ENCODE measurements at places on chromosomes 3 and 15.

DNA sequence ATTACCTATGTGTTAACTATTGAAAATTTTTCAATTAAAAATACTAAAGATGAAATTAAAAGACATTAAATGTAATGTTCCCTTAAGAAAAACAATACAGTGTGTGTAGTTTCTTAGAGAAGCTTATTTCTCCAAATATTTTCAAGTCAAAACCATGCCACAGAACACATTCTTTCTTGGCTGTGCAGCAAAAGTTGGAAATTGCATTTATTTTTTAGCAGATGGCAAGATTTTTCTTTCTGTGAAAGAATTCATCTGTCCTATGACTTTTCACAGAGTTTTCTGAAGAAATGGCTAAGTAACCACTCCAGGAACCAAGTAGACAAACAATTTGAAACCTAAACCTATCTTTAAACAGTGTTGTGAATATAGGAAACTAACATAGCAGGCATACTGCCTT lies 47.2 kb downstream of the IMPG2 start:
- DNase-seq = no peak

DNA sequence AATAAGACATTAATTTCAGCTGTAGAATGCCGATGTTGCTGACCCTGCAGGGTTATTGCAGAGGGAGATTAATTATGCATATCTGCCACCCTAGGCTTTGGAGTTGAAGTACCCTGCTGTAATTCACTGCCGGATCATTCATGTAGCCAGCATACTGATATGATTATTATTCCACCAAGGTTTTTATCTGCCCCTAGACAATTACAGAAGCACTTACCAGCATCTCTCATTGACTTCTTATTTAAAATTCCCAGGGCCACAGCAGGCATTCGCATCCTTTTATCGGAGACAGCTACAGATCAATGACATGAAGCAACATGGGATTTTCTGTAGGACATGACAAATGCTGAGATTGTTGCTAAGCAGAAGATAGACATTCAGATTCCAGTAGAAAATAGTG lies 31.3 kb downstream of the IL1RAP start:
- no peak for DNase-seq

DNA sequence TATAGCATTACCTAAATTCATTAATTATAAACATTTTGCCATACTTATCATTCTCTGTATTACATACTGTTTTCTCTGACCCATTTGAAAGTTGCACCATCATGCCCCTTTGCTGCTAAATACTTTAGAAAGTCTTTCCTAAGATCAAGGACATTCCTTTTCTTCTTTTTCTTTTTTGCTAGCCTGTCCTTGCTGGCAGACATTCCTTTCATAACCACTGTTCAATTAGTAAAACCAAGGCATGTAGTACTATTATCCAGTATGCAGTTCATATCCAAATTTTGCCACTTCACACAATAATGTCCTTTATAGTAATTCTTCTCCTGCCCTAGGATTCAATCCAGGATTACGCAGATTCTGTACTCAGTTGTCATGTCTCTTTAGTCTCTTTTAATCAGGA lies 321.0 kb upstream of the C2CD4B start:
- DNase-seq = no peak

DNA sequence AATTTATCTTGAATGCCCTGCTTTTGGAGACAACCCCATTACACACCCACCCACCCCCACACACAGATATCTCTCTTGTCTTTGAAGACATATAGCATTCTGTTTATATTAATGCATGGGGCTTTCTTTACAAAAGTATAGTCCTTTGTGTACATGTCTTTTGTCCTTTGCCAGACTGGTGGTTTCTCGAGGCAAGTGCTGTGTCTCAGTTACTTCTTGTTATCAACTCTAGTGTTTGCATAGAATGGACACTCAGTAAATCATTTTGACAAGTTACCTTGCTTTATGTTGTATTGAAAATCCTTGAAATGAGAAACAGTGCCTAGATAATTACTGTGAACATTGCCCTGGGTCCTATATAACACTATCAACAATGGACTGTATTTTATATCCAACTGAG lies 33.9 kb downstream of the KBTBD8 start:
- DNase-seq = no peak

- DNase-seq = no peak
Measured at GRCh38 chr3:65635657-65636056, 403.1 kb downstream of the MAGI1 start.

GRCh38 chr15:38720893-38721567 lies 156.4 kb upstream of the RASGRP1 start:
- no peak for DNase-seq

DNA sequence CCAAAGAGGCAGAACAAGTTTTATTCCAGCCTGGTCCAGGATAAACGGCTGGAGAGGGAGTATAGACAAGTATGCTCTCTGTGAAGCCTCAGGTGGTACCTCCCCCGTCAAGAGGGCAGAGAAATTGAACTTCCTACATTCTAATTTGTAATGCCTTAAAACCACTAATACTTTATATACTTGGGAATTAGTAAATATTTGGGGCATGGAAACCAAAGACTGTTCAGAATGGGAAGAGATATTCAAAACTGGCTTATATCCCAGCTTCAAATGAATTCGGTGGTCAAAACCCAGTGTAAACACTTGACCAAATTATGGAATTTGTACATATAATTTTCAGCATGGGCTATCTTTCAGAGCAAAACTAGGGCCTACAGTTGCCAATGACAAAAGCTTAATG lies 122.6 kb downstream of the FBN1 start:
- no peak for DNase-seq

DNA sequence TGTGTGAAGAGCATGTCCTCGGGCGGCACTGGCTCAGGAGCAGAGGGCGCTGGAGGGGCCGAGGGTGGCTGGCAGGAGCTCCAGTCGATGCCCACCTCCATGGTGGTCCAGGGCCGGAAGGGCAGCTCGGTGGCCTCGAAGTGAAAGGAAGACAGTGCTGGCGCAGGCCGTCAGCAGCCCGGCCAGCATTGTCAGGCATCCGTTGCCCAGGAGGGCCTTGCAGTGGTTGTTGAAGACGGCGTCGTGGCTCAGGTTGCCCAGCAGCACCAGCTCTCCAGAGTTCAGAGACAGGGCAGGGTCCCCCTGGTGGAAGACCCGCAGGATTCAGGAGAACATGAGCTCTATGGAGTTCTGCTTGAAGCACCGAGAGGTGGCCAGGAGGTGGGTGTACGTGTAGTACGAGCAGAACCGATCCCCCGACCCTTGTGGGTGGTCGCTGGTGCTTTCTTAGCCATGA lies 16.5 kb upstream of the SIAH2 start:
- no peak for DNase-seq

- no peak for DNase-seq
Measured at GRCh38 chr15:85879334-85880163, 84.8 kb upstream of the KLHL25 start.

GRCh38 chr3:135869439-135870105 lies 96.0 kb upstream of the PPP2R3A start:
- DNase-seq = no peak

DNA sequence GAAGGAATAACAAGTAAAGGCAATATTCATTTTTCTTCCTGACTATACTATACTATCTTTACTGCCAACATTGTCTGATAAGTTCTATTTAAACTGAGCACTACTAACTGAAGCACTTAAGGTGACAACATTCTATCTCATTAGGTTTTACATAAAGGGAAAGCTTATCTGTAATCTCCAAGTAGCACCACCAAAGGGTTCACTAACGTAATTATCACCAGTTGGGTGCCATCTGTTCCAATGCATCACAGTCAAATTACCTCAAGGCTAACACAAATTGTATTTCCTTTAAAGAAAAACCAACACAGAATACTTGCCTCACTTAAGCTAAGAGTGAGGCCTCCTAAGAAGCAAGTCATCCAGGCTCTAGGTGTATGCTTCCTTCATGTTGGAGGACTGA lies 453.8 kb downstream of the RAP2B start:
- no peak for DNase-seq

GRCh38 chr3:52379610-52380009 lies 63.5 kb downstream of the DNAH1 start:
- no peak for DNase-seq

DNA sequence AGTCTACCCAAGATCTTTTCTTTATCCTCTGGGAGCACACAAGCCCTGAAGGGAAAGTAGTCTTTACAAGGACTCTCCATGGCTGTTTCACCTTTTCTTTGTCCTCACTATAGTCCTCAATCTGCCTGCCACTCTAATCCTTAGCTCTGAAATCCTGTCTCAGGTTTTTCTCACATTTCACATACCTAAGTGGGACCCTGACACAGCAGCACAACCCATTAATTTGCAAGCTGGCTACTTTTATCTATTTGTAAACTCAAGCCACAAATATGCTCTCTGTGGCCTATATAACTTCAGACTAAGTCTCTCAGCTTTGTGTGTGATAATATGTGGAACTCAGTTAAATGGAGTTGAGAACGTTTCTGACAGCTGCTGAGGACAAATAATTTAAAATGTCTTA lies 19.8 kb downstream of the SIN3A start:
- no peak for DNase-seq

DNA sequence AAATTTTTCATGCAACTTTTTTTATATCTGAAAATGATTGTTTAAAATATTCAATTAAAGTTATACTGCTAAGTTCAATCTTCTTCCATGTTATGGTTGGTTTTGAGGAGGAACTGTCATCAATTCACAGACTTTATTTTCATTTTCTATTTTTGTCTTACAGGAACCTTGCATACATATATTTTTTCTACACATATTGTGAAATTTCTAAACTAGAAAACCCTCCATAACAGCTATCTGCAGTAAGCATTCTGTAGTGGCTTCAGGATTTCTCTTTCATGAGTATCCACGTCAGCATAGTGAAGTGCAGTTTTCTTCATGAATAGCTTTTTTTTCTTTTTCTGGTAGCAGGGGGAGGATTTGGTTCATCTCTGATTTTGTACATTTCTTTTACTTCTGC lies 48.2 kb downstream of the ATR start:
- DNase-seq = no peak

DNA sequence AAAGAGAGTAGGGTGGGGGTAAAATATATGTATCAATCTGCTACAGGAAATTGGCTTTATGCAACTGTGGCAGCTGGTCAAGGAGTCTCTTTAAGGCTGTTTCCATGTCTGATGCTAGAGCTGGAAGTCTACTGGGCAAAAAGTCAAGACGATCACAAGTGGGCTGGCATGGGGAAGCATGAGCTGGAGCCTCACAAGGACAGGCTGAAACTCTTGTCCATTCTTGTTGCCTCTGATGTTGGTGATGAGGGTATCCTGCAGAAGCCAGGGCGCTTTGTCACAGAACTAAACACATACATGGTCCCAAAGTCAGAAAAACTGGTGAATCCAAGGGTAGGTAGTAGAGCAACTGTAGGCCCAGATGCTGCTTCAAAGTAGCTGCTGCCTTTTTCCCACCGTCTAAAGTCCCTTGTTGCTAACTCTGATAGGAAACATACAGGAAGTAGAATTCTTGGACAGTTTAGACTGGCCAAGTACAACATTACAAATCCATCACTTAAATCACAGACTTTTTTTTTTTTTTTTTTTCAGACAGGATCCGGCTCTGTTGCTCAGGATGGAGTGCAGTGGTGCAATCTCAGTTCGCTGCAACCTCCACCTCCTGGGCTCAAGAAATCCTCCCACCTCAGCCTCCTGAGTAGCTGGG lies 54.2 kb downstream of the RPL39L start:
- DNase-seq = no peak

GRCh38 chr3:32239307-32240158 lies 1.1 kb downstream of the CMTM8 start:
- no peak for DNase-seq

GRCh38 chr3:139627759-139628158 lies 50.0 kb downstream of the NMNAT3 start:
- DNase-seq = no peak

DNA sequence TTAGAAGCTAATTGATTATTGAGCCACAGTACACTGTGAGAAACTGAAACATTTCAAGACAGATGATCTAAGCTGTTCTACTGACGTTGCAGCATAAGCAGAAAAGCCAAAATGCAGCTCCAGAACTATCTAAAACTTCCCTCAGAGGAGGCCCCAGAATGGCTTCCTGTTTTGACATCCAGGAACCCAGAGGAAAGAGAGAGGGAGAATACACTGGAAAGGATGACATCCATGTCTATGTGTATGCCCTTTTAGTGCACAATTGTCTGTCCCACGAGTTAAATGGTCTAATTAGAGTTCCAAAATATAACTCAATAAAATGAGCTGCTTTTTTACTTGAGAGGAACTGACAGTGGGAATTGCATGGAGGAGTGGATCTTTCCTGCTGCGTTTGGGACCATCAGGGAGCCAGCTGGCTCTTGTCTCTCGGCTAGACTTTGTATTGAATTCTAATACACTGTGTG lies 688.1 kb downstream of the ZNF385D start:
- no peak for DNase-seq

DNA sequence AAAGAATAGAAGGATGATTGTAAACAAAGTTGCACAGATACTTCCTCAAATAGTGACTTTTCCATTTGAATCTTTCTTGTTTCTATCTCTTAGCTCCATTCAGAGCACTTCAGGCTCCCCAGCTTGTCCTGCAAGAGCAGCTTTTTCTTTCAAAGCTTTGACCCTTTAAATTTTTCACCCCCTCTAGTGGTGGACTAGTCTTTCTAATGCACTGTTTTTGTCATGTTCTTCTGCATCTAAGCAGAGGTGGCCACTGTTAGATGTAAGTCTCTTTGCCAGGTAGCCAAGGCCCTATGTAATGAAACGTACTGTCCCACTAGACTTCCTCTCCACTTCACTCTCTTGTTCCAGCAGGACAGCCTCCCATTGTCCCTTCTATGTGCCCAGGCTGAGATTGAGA lies 74.0 kb upstream of the MANF start:
- DNase-seq = peak; percentile 19

GRCh38 chr3:156558389-156558788 lies 3.5 kb upstream of the SSR3 start:
- DNase-seq = no peak

- no peak for DNase-seq
Measured at GRCh38 chr15:101210466-101210865, 41.4 kb downstream of the CHSY1 start.

DNA sequence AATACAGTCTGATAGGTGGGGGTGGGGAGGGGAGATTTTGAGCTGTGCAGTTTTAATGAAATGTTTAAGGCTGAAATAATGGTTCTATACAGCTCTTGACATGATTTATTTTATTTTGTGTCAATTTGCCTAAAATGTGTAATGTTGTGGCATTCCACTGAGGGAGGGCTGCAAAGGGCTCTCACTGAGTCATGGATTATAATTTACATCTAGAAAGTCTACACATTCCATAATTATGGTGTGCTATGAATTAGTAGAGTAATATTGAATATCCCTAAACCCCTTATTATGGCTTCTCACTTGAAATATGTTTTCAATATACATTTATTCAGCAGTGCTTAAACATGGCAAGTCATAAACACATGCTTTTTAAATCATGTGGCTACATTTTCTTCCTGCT lies 103.9 kb downstream of the RARB start:
- no peak for DNase-seq

DNA sequence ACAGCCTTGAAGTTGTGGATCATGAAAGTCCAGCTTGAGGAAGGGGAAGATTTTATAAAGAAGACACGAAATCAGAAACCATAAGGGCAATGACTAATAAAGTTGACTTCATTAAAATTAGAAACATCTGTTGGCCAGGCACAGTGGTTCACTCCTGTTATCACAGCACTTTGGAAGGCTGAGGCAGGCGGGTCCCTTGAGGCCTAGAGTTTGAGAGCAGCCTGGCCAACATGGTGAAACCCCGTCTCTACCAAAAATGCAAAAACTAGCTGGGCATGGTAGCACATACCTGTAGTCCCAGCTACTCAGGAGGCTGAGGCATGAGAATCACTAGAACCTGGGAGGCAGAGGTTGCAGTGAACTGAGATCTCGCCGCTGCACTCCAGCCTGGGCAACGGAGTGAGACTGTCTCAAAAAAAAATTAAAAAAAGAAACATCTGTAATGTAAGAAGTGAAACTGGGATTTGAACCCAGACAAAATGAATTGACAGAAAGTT lies 7.9 kb upstream of the UBXN7 start:
- no peak for DNase-seq

Data from AML-193 (cell line).